CD4-positive, alpha-beta T cell (primary cell): ENCODE measurements at places on chromosomes 4 and X.

- no peaks in the 10 kb centered on the region for H3K27me3 ChIP-seq
- no peak for DNase-seq
- H3K4me1 ChIP-seq = no peaks in the 10 kb centered on the region
- no peak overlapping the region for H3K27ac ChIP-seq
Measured at GRCh38 chrX:104316739-104317138, 62.0 kb upstream of the ESX1 start.

- no peaks in the 10 kb centered on the region for H3K4me1 ChIP-seq
- H3K4me3 ChIP-seq = no peak overlapping the region
- no peak overlapping the region for H3K27ac ChIP-seq
- H3K36me3 ChIP-seq = no peaks in the 10 kb centered on the region
- H3K27me3 ChIP-seq = no peaks in the 10 kb centered on the region
- no peak for DNase-seq
Measured at GRCh38 chrX:5242091-5242790, 986.4 kb downstream of the NLGN4X start.

GRCh38 chr4:105550641-105551040 is 1.8 kb upstream of the ARHGEF38 start:
- no peaks in the 10 kb centered on the region for H3K27me3 ChIP-seq
- H3K4me1 ChIP-seq = no peaks in the 10 kb centered on the region

GRCh38 chr4:188960411-188961093 is 821.3 kb downstream of the TRIML1 start:
- no peaks in the 10 kb centered on the region for H3K36me3 ChIP-seq
- H3K27me3 ChIP-seq = no peaks in the 10 kb centered on the region
- H3K4me3 ChIP-seq = no peak overlapping the region
- no peaks in the 10 kb centered on the region for H3K4me1 ChIP-seq
- DNase-seq = no peak

GRCh38 chr4:82578935-82579334 is 17.1 kb upstream of the TMEM150C start:
- H3K4me1 ChIP-seq = no peaks in the 10 kb centered on the region
- DNase-seq = no peak
- H3K36me3 ChIP-seq = no peaks in the 10 kb centered on the region
- H3K27me3 ChIP-seq = no peaks in the 10 kb centered on the region
- no peak overlapping the region for H3K27ac ChIP-seq

GRCh38 chr4:22522206-22522605 is 6.3 kb upstream of the ADGRA3 start:
- H3K4me1 ChIP-seq = no peaks in the 10 kb centered on the region
- H3K27me3 ChIP-seq = no peaks in the 10 kb centered on the region
- no peak for DNase-seq
